ENCODE measurements at places on chromosomes 7 and 10.

DNA sequence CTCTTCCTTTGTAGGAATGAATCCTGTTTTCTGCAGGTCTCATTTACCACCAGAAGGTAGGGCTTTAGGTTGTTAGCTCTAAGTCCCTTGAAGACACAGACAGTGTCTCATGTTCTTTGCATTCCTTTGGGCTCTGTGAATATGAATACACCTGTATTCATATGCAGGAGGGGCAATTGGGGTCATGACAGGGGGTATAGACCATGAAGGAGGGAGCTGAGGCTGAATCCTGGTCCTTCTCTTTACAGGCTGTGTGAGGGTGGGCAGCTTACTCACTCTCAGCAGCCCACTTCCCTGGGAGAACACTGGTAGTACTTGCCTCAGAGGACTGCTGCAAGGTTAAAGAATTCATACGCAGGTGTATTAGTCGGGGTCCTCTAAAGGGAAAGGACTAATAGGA is 267.2 kb upstream of the MGMT start:
- DNase-seq: no peak

GRCh38 chr7:99098824-99099498 is 44.9 kb downstream of the SMURF1 start:
- no peak for DNase-seq

DNA sequence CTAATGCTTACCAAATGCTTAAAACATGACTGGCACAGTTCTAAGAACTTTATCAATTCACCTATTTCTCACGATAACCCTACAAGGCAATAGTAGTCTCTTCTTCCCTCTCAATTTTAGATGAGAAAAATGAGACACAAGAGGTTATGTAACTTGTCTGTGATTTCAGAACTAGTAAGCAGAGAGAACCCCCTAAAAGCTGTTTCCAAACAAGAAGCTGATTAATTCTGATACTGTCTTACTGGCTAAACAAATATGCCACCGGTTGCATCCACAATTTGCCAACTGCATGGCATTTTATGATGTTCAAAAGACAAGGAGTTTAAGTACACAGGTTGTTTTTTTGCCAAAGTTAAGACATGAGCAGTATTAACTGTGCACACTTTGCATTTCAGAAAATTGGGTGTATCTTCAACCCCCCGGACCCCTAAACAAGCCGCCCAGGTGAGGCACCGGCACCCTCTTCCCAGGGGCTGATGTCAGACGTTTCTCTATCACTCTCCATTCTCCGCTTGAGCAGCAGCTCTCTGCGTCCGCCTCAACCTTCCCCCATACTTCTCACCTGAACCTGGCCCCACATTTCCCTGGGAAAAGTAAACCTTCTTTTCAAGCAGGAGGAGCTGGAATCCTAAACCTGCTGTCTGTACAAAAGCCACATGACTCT is 21.7 kb downstream of the RSU1 start:
- no peak for DNase-seq

GRCh38 chr10:69413221-69413865 is 3.4 kb downstream of the TACR2 start:
- peak; percentile 89 for DNase-seq

DNA sequence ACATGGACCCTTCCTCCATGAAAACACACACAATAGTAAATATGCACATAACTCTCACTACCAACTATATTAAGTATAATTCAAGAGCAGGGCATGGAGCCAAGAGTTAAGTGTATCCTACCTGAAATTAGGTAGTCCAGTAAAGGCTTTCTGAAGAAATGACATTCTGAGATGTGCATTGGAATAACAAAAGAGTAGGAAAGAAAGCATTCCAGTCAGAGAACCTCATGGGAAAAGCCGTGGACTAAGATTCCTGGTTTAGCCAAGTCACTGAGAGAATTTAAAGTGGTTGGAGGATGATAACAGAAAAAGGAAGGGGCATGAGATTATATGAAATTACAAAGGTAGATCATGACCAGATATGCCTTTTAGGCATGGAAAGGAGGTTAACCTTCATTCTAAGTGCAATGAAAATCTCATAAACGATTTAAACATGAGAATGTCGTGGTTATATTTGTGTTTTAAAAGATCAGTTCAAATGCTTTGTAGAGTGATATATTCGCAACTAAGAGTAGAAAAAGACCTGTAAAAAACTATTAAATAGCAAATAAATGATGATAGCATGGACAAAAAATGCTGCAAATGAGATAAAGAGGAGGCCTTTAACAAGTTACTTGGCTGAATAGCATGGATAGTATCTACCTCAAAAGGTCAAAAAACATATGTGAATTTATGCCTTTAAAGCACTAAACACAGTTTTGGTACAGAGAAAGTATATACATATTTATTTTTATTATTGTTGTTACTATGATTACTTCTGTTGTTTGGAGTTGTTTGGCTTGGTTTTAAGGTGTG is 767.4 kb upstream of the GHITM start:
- DNase-seq: no peak

- DNase-seq: no peak
Measured at GRCh38 chr10:10612151-10612550, 405.5 kb upstream of the CELF2 start.

DNA sequence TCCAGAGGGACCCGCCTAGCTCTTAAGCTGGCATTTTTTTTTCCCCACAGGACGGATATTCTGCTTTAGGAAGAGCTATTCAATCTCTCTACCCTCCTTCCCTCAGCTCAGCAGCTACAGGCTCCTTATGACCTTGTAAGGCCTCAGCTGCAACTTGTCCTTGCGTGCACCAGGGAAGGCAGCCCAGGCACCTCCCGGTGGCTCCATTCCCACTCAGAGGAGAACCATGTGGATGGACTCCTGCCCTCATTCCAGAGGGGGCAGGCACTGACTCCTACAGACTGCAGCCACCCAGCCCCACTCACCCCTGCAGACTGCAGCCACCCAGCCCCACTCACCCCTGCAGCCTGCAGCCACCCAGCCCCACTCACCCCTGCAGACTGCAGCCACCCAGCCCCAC is 73.7 kb downstream of the ITIH5 start:
- no peak for DNase-seq
